ENCODE measurements at places on chromosomes 7 and 10.

GRCh38 chr7:133819695-133820094 is 307.4 kb upstream of the LRGUK start:
- DNase-seq: no peak

DNA sequence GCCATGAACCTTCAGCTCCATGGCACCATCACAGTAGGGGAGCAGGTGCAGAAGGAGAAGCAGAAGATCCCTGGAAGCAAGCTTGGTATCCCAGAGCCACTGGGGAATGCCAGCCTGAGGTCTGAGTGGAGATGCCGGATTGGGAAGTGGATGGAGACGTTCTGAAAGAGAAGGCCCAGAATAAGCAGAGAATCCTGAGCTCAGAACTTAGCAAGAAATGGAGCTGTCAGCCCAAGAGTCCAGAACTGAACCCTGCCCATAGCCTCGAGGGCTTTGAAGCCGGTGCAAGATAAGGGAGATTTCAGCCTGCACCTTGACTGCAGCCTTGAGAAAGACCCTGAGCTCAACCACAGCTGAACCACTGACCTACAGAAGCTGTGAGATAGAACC is 13.9 kb upstream of the GDF10 start:
- no peak for DNase-seq

DNA sequence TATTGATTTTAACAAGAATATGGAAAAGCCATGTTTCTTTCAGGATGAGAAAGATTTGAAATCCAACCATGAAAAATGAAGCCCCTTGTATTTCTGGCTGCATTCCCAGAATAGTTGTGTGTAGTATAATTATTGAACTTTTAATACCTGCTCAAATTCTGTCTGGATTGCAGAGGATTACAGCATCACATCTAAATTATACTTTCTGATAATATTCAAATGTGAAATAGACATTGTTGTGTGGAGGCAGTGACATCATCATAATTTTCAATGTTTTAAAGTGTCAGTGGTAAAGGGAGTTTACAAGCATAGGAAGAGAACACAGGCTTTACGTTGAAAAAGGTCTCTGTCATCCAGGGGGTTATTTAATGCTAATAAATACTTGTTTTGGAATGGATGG is 93.4 kb downstream of the POLL start:
- no peak for DNase-seq

GRCh38 chr10:60732807-60733516 is 45.3 kb upstream of the CDK1 start:
- DNase-seq: no peak

GRCh38 chr7:98165827-98166667 is 45.2 kb upstream of the BHLHA15 start:
- no peak for DNase-seq
